Stimulated activated CD4-positive, alpha-beta T cell treated with anti-CD3 and anti-CD28 coated beads, Interleukin-4, amount 100 ng/mL, for 4 hours (primary cell): ENCODE measurements at places on chromosomes 7 and 10.

DNA sequence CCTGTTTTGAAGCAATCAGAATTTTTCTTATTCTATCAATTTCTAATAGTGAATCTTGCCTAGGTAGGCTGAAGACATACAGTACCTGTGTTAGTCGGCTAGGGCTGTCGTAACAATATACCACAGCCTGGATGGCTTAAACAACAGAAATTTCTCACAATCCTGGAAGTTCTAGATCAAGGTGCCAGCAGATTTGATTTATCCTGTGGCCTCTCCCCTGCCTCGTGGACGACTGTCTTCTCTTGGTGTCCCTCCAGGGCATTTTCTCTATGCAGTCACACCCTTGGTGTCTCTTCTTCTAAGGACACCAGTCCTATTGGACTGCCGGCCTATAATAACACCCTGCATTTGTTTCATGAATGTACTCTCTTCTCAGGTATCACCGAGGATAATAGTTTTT, 1.8 kb upstream of the RSU1 start:
- no peak for DNase-seq

GRCh38 chr7:136294977-136295376, 317.8 kb upstream of the MTPN start:
- no peak for DNase-seq

DNA sequence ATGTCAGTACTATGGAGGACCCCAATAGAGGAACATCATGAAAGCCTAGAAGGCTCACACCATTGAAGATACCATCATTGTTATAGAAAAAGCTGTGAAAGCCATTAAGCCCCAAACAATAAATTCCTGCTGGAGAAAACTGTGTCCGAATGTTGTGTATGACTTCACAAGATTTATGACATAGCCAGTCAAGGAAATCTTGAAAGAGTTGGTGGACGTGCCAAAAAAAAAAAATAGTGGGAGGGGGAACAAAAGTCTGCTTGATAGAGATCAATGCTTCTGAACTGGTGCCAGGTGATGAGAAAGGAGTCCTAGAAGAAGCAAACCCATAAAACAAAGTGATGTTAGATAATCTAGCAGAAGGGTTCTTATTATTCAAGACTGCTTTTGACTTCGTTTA, 41.2 kb downstream of the RALA start:
- DNase-seq, result no peak

GRCh38 chr7:23098460-23098859, 7.1 kb upstream of the KLHL7 start:
- no peak for DNase-seq

DNA sequence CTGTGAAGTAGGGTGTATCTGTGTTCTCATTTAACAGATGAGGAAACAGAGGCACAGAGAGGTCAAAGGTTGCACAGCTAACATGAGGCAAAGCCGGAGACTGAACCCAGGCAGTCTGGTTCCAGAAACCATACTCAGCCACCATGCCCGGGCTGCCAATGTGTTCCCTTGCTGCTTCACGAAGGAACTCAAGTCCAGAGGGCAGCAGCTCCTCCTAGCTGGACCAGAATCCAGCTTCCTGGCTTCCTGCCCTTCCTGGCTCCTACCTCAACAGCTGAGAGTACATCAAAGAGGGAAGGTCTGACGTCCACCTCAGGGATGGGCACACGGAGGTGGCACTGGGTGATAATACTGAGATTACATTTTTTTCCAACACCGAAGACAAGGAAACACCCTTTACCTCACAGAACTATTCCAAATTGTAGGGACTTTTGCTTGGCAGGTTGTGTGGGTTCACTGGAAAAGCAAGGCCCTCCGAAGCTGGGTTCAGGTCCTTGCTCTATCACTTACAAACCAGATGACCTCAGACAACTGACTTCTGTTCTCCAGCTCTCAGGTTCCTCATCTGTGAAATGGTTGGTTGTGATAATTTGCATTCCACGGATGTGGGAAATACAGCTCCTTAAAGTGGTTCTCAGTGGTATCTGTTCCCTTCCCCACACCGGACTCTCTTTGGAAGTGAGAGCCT, 154.1 kb upstream of the ZMIZ1 start:
- DNase-seq, result no peak

GRCh38 chr7:9507290-9507689, 1073.9 kb downstream of the NXPH1 start:
- DNase-seq, result no peak
